Lung (tissue), 17 donors: ENCODE measurements at places on chromosomes 3 and 15. TPM values are rescaled to one million over a fixed set of nuclear protein-coding genes. Genes with fewer than 3 reads are reported as not detected.

The MESP1 gene
- total RNA-seq, result 0.37 TPM

- DNase-seq, result no peak
- H3K4me3 ChIP-seq, result no peak overlapping the region
- no peaks in the 10 kb centered on the region for H3K27me3 ChIP-seq
- no peaks in the 10 kb centered on the region for H3K36me3 ChIP-seq
- no peaks in the 10 kb centered on the region for H3K4me1 ChIP-seq
- H3K27ac ChIP-seq, result no peak overlapping the region
These were observed 686.8 kb downstream of the OTOL1 start for GRCh38 chr3:162183440-162183839.

GRCh38 chr3:1703169-1703568 lies 395.5 kb upstream of the CNTN4 start:
- DNase-seq, result no peak
- H3K4me1 ChIP-seq, result no peaks in the 10 kb centered on the region
- H3K4me3 ChIP-seq, result no peak overlapping the region

- peak overlapping the region; percentile 95 for H3K27ac ChIP-seq
- no peaks in the 10 kb centered on the region for H3K36me3 ChIP-seq
- no peaks in the 10 kb centered on the region for H3K27me3 ChIP-seq
- H3K4me1 ChIP-seq, result peaks cover 19% of the 10 kb centered on the region
These were observed 110.6 kb upstream of the MEF2A start for GRCh38 chr15:99454941-99455788.

- no peaks in the 10 kb centered on the region for H3K36me3 ChIP-seq
- peak overlapping the region; percentile 32 for H3K27ac ChIP-seq
- DNase-seq, result peak; percentile 32
- H3K27me3 ChIP-seq, result no peaks in the 10 kb centered on the region
- H3K4me1 ChIP-seq, result peaks cover 32% of the 10 kb centered on the region
These were observed 34.6 kb upstream of the DUSP7 start for GRCh38 chr3:52090933-52091468.
